ENCODE measurements at places on chromosomes 1 and 21.

GRCh38 chr1:11414926-11415538 is 63.9 kb upstream of the DISP3 start:
- no peak for DNase-seq

DNA sequence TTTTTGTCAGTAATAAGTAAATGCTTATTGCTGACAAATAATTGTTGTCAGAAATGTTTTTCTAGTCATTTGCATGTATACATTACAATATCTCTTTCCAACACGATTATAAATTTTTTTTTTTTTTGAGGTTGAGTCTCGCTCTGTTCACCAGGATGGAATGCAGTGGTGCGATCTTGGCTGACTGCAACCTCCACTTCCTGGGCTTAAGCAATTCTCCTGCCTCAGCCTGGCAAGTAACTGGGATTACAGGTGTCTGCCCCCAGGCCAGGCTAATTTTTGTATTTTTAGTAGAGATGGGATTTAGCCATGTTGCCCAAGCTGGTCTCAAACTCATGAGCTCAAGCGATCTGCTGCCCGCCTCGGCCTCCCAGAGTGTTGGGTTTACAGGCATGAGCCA is 72.0 kb upstream of the ATF3 start:
- no peak for DNase-seq

DNA sequence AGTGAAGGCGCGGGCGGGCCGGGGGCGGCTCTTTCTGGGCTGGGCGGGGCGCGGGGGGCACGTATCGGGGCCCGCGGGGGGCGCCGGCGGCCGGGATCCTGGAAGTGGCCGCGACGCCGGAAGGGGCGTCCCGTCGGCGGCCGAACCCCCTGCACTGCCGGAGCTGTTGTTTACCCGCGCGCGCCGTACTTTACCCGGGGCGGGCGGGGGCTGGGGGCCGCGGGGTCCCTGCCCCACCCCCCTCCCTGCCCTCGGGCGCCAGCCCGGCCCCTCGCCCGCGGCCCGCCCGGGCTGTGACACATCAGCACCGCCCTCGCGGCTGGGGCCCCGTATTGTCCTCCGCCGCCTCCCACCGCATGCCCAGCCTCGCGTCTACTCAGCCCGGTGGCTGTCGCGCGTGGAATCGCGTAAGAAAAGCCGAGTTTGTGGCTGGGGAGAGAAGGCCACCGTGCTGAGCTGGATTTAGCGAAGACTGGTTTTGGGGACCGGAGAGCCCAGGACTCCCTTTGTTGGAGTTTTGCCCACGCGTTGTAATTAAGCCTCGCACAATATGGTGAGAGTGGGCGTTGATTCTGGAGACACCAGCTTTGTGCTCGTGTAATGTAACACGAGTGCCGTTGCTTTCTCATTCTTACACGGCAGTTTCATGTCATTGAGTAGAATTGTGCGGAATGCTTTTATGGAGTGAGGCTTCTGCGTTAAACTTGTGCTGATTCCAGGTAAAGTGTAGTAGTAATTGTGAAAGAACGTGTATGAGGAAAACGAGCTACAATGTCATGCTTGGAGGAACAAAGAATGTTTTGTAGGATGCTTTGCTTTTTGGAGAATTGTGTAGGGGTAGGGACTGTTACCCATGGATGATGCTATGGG is 559 bp downstream of the BACH1 start:
- DNase-seq = peak; percentile 79

GRCh38 chr1:26749458-26749857 is 38.3 kb upstream of the PIGV start:
- no peak for DNase-seq

- DNase-seq = no peak
Measured at GRCh38 chr21:41752231-41752681, 14.6 kb downstream of the RIPK4 start.

Measured in left ventricle myocardium superior (tissue), 1 donor.